Dermis blood vessel endothelial cell (primary cell): ENCODE measurements at places on chromosomes 6 and 20. TPM values are rescaled to one million over a fixed set of nuclear protein-coding genes. Genes with fewer than 3 reads are reported as not detected.

GRCh38 chr6:134593024-134593423, 275.1 kb upstream of the SGK1 start:
- DNase-seq: no peak

GRCh38 chr6:47865206-47865605, 83.4 kb downstream of the OPN5 start:
- no peak for DNase-seq

DNA sequence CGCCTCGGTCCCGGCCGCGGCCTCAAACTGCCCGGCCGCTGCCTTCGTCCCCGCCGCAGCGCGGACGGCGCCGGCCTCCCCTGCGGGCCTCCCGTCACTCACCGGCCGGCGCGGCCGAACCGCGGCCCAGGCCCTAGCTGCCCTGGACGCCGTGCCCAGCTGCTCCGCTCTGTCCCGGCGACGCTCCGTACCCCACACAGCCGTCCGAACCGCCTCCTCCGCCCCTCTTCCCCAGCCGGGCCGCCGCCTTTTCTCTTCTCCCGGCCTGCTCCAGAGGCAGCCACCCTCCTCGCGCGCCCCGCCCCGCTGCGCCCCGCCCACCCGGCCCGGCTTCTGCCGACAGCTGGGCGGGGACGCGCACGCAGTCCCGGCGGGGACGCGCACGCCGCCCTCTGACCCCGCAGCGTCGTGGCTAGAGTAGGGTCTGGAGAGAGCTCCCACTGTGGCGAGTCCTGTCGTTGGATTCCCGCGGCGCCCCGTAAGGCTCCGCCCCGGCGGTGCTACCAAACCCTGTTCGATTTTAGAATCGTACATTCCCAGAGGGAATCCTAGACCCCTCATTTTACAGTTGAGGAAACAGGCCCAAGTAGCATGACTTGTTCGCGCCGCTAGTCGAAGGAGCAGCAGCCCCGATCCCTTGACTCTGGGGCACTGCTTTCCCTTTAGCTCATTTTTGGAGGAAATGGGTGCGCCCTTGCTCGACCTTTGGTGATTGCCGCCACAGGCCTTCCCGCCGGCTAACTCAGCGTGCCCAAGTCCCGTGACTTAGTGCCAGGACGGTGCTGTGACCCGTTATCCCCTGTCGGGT, at the start of gene FBXO30:
TSS of gene FBXO30 (minus strand) at position 295 of the 808 bp plus-strand sequence. CDS start 8,390 bp downstream, outside the sequence.
- DNase-seq: peak; percentile 94

GRCh38 chr20:61874421-61875068, 191.1 kb downstream of the TAF4 start:
- DNase-seq: peak; percentile 35

- no peak for DNase-seq
Measured at GRCh38 chr6:164694386-164694785, 615.0 kb downstream of the C6orf118 start.

GRCh38 chr20:7362601-7363000, 577.7 kb downstream of the HAO1 start:
- peak; percentile 30 for DNase-seq

- DNase-seq: no peak
Measured at GRCh38 chr20:43515628-43516027, 8.1 kb downstream of the L3MBTL1 start.

DNA sequence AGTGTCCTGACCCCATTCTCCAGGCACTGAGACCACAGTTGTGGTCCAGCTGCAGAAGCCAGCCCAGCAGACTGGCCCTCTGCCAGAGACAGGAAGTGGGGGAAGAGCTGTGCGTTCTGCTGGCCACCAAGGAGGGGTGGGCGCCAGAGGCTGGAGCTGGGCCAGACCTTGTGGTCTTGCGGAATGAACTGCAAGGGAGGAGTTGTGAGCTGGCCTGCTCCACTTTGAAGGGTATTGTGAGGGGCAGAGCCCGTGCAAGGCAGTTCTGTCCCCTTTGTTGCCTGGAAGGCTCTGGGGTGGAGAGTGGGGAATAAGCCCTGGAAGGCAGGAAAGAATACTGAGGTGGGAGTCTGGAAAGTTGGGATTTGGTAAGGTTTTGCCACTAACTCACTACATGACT, 3.6 kb upstream of the MDFI start:
- peak; percentile 41 for DNase-seq

DNA sequence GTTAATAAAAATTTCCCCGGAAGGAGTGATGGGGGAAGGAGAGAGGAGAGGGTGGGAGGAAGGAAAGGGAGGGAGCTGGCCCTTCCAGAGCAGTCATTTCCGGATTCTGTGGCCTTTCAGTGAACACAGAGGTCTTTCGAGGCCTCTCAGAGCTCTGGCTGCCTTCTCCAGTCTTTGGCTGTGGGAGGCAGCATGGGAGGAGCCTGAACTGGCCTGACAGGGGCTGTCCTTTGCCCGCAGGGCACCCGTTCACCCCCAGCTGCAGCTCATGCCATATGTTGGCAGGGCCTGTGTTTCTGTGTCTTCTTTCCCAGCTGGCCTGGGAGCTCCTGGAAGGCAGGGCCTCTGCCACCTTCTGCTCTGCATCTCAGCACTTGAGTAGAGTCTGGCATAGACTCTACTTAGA, 95.5 kb downstream of the PPP1R14C start:
- DNase-seq: peak; percentile 3

- no peak for DNase-seq
Measured at GRCh38 chr6:117601811-117602150, 530 bp downstream of the GOPC start.

DNA sequence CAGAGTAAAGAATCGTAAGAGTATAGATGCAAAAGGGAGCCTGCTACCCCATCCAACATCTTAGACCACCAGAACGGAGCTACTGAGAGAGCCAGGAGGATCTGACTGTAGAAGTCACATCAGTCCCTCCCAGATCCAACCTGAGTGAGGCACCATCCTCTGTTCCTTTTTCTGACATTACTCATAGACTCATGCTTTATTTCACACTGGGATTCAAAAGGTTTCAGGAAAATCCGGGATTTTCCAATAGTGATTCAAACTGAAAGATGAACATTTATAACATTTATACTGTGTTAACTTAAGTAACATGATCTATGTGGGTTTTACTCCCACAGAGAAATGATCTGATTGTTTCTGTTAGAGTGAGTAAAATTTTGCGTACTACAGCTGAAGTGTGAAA, 868.6 kb upstream of the GJE1 start:
- no peak for DNase-seq

DNA sequence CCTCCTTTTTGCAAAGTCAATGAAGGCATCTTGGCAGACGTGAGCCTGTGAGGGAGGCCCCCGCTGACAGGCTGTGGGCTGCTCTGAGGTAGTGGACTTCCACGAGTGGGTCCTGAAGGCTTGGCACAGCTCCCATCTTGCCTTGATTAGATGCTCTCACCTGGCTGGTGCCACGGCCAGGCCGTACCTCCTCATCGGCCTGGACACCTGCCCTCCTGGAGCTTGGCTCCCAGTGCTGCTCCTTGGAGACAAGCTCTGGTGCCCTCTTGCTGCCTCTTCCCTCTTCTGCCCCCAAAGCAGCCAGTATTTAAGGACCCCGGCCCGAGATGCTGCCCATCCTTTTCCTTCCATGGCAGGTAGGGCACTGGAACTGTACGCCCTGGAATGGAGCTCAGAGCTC, 93.5 kb downstream of the ERMARD start:
- no peak for DNase-seq

- DNase-seq: peak; percentile 40
Measured at GRCh38 chr6:100657678-100658330, 193.1 kb upstream of the SIM1 start.

DNA sequence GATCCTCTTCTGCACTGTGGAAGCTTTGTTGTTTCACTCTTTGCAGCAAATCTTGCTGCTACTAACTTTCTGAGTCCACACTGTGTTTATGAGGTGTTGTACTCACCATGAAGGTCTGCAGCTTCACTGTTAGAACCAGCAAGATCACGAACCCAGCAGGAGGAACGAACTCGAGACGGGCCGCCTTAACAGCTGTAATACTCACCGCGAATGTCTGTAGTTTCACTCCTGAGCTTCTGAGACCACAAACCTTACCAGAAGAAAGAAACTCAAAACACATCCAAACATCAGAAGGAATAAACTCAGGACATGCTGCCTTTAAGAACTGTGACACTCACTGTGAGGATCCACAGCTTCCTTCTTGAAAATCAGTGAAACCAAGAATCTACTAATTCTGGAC, 48.1 kb upstream of the MBOAT1 start:
- no peak for DNase-seq

- no peak for DNase-seq
Measured at GRCh38 chr6:144193181-144193580, 42.9 kb downstream of the STX11 start.

DNA sequence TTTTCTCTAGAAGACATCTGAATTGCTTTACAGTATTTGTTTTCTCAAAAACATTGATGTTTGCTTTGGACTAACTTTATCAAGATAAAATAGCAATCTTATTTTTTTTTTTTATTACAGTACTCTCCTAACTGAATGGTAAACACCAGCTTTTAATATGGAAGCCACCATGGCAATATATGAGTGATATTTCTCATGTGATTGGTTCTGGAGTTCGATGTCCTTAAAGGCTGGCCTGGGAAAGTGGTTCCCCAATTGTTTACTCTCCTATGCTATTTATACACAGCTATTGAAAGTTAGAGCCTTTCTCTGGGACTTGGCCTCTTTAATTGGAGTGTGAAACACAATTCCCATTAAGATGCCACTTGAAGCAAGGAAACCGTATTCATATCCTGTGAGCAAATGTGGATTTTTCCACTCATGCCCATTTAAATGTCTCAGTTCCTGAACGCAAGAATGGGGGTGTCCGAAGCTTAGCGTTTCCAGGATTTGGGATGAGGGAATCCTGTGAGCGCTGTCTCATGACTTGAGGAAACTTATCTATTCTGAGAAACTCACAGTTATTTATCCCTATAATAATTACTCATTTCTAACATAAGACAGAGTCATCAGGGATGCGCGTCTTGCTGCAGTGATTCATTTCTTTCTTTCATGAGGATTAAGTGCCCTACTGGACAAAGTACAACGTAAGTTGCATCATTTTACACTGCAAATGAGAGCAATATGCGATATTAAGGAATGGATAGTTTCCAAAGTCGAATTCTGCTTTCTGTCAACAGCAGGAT, 143.3 kb upstream of the PREP start:
- peak; percentile 36 for DNase-seq

- no peak for DNase-seq
Measured at GRCh38 chr6:147397306-147397705, 111.2 kb upstream of the SAMD5 start.

- peak; percentile 7 for DNase-seq
Measured at GRCh38 chr6:45728674-45729073, 287.0 kb downstream of the CLIC5 start.

DNA sequence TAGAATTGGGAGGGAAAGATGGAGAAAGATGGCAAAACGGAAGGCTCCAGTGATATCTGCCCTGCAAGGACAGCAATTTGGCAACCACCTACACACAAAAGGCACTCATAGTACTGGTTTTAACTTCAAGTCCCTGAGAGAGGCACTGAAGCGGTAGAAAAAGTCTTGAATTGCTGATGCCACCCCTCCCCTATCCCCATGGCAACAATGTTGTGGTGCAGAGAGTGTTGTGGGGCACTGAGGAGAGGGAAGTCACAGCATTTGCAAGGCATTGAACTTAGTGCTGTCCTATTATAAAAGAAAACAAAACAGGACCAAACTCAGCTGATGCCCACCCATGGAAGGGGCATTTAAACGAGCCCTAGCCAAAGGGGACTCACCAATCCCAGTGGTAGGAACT, 343.7 kb downstream of the HAO1 start:
- no peak for DNase-seq

DNA sequence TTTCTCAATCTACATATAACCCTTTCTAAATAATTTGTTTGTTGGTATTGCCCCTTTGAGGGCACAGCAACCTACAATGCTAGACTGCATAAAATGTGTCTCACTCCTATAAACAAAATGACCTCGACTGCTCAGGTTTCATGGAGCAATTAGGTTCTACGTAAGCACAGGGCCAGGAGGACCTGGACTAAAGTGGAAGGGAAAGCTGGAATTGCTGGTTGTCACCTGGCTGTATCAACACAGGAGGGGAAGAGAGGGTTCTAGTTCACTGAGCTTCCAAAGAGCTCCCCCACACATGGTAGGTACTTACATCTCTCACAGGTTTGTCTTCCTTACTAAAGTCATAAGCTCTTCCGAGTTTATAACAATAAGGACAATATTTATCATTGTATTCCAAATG, 51.0 kb downstream of the NCOA6 start:
- DNase-seq: no peak

- DNase-seq: no peak
Measured at GRCh38 chr6:122788663-122789181, 336 bp upstream of the SMPDL3A start.

- DNase-seq: no peak
Measured at GRCh38 chr20:36992802-36993334, 41.4 kb upstream of the SAMHD1 start.

- DNase-seq: no peak
Measured at GRCh38 chr6:80594461-80594860, 488.0 kb downstream of the BCKDHB start.

DNA sequence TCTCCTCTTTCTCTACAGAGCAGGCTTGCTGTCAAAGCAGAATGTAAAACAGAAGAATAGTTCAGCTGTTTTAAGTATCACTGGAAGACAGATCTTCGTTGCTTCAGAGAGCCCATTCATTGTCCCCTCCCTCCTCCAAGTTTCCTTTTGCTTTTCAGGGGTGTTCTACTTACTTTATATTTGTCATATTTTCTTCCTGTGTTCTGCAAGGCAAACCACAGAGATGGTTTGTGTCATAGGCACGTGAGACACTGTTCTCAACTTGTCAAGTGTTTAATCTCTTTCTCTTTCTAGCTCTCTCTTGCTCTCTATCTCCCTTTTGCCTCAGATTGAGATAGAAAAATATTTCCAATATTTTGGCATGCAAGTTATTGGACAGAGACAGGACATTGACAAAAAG, 228.9 kb upstream of the DEFB112 start:
- DNase-seq: no peak

- no peak for DNase-seq
Measured at GRCh38 chr6:51777618-51778017, 309.8 kb downstream of the PKHD1 start.

GRCh38 chr6:158672726-158673125, 22.9 kb downstream of the SYTL3 start:
- DNase-seq: no peak

- DNase-seq: peak; percentile 69
Measured at GRCh38 chr20:43843096-43843964, 71.3 kb upstream of the TOX2 start.

COL9A3 gene
- 1.3 and 1.9 TPM in 2 replicates for total RNA-seq

DTD1 gene
- total RNA-seq: 54.5 and 64.6 TPM in 2 replicates

OR2J3 gene
- not detected in 2 replicates for total RNA-seq

PKIB gene
- 0.19 TPM in 1 of 2 replicates, not detected in the other for total RNA-seq

SLC17A2 gene
- not detected in 2 replicates for total RNA-seq

SLC22A7 gene
- not detected in 2 replicates for total RNA-seq

MYH7B gene
- under 0.01 and 0.17 TPM in 2 replicates for total RNA-seq

HTR1E gene
- not detected in 2 replicates for total RNA-seq

ZNF334 gene
- total RNA-seq: 0.34 and 2.8 TPM in 2 replicates

ATP6V1G2 gene
- 0.19 and 0.51 TPM in 2 replicates for total RNA-seq

GRM4 gene
- not detected in 2 replicates for total RNA-seq

SCAF8 gene
- 25.4 and 34.8 TPM in 2 replicates for total RNA-seq

EYS gene
- total RNA-seq: not detected in 2 replicates

MAK gene
- total RNA-seq: under 0.01 and 0.09 TPM in 2 replicates

CARMIL1 gene
- 7.2 and 10.6 TPM in 2 replicates for total RNA-seq

COQ3 gene
- total RNA-seq: 2.0 and 4.0 TPM in 2 replicates
